Activated CD4-positive, CD25-positive, alpha-beta regulatory T cell treated with anti-CD3 and anti-CD28 coated beads, Interleukin-2, amount 50 U/mL, for 16 hours (primary cell): ENCODE measurements at places on chromosomes 4 and X.

GRCh38 chrX:13254076-13254785, 65.6 kb downstream of the ATXN3L start:
- no peak for DNase-seq

- no peak for DNase-seq
These were observed 76.2 kb upstream of the PLAC1 start for GRCh38 chrX:134734466-134734952.

- no peak for DNase-seq
These were observed 708 bp downstream of the INTS12 start for GRCh38 chr4:105707782-105708180.

- DNase-seq = no peak
These were observed 54.4 kb downstream of the ELF4 start for GRCh38 chrX:130055899-130056298.

DNA sequence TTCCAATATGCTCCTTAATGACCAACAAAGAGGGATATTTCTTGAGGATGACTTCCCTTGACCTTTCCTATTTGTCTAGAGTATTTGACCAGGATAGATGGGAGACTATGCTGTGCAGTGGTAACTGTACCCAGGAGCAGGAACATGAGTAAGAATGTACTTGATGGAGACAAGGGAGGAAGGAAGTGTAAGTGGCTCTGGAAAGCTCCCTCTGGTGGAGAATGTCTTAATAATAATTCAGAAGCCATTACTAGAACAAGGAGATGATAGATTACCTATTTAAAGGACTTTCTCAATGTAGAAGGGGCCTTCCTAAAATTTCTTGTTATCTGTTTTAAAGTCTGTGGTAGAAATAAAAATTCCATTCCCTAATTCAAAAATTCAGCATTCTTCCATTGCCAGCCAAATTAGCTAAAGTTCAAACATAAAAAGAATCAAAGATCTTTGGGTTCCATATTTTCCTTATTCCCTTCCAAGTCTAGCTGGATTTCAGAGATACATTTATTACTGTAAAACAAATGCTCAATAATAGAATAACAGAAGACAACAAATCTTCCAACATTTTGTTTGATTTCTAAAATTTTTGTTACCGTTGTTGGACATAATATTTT, 83.8 kb downstream of the GRID2 start:
- no peak for DNase-seq

DNA sequence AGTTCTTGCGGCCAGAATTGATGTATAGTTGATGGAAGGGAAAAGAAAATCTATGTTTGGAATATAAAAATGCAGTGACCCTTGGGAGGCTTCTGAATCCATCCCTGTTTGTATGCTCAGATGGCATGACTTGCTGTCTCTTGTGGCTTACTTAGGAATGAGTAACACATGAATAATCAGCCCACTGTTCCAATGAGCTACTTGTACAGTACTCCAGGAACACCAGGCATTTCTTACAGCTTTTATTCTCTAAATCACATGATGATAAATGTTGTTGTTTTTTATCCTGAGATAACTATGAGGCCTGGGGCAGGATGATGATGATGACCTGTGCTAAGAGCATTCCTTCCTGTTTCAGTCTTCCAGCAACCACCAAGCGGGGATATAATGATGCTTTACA, 18.9 kb downstream of the TMPRSS11E start:
- DNase-seq = no peak

GRCh38 chr4:19227701-19228100, 1024.0 kb upstream of the SLIT2 start:
- no peak for DNase-seq

DNA sequence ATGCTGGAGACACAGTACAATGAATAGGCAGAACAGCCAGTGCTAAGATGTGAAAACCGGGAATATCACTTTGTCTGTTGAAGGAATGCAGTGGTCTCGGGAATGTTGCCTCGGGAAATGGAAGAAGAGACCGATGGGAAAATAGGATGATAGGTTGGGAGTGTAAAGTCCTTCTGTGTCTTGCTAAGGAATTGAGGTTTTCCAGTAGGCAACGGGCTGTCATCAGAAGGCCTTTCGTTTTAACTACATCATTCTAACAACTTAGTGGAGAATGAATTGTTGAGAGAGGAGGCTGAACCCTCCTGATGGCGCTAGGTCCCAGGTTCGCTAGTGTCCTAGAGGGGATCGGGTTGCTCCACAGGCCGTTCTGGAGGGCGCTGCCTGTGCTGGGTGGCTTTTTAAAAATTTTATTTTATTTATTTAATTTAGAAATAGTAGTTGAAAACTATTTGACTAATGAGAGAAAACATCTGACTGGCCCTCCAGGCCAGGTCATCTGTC, 730 bp downstream of the VBP1 start:
- no peak for DNase-seq

DNA sequence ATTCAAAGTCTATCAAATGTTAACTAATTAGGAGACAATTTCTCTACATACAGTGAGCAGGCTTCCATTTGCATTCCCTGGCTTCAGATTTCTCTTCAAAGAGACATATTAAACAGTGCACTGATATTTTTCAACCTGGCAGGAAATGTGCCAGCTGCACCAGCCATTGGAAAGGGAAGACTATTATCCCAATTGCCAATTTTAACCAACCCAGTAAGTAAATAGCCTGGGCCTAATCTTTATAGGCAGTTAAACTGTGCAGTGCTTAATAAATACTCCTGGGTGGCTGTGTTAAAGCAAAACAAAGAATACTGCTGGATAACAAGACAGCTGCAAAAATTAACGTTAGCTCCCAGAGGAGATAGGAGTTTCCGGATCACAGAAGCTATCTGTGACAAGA, 111.9 kb upstream of the GALNT7 start:
- DNase-seq = no peak

DNA sequence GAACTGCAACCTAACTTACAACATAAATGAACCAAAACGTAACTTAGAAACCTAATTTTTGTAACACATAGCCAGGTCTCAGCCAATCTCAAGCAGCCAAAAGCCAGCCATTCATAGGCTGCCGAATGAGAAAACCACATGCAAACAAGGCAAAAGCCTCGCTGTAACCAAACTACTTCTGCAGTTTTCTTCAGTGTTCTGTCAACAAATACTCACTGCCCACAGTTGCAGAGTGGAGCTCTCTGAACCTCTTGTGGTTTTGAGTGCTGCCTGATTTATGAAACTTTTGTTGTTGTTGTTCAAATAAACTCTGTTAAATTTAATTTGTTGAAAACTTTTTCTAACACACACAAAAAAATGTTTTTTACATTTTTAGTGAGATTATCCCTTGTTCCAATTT, 251.2 kb downstream of the PAPSS1 start:
- no peak for DNase-seq

DNA sequence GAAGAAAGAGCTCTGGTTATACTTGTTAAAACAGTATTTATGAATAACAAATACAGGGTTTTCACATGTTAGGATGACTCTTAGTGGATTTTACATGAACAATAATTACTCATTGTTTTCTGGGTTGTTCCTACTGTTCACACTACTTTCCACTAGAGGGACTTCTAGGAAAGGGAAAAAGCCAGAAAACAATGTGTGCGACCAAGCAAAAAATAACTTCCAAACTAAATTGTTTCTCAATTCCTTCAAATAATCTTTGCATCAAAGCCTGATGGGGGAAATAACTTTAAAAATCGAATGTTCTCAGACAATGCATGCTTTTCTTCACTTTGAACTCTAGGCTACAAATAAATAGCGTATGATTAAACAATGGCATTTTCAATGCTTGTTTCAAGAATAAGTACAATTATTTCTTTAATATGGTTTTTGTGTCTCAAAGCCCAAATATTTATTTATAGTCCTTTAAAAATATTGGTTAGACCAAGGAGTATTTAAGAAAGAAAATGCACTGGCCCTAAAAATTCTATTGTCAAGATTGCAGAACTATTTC, 72.1 kb upstream of the ETNPPL start:
- no peak for DNase-seq

GRCh38 chrX:40005292-40006011, 92.3 kb downstream of the BCOR start:
- DNase-seq = no peak

- DNase-seq = no peak
These were observed 379.5 kb upstream of the MAD2L1 start for GRCh38 chr4:120446051-120446567.

- DNase-seq = no peak
These were observed 99.8 kb downstream of the PTCHD1 start for GRCh38 chrX:23434356-23434884.

DNA sequence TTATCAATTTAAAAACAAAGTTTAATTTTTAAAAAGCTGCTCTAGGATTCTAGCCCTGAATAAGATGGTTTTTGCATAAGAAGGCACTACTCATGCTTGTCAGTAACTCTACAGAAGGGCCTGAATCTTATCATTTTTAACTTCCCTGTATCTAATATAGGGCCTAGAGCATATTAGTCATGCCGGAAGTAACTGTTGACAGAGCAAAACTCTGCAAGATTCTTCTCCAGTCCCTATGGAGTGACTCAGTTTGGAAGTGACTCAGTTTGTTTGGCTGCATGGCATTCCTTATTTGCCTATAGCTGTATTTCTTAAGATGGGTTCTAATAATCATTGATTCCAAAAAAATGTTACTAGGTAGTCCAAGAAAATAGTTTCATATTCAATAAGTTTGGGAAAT, 431.8 kb upstream of the HTR2C start:
- no peak for DNase-seq

- DNase-seq = no peak
These were observed 50.8 kb downstream of the DTHD1 start for GRCh38 chr4:36332023-36332781.

GRCh38 chrX:111581086-111581485, 69.6 kb downstream of the SERTM2 start:
- DNase-seq = no peak

- no peak for DNase-seq
These were observed 1892.0 kb upstream of the IGFBP7 start for GRCh38 chr4:59002148-59002547.

DNA sequence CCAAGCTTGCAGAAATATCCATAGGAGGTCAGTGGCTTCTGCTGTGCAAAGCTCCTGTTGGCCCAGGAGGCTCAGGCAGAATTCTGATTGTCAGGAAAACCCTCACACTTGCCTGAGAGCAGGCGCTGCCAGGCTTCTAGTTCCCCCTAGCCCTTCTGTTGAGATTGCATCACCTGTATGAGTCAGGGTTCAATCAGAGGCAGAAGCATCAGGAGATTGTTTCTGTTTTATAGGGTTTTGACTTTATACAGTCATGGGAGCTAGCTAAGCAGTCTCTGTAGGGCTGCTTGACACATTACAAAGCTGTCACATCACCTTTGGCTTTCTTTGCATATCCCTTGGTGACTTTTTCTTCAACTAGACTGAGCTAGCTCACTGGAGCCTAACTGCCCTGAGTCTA, 27.8 kb downstream of the DIPK2B start:
- DNase-seq = no peak

GRCh38 chrX:78375894-78376293, 48.5 kb upstream of the CYSLTR1 start:
- DNase-seq = no peak

DNA sequence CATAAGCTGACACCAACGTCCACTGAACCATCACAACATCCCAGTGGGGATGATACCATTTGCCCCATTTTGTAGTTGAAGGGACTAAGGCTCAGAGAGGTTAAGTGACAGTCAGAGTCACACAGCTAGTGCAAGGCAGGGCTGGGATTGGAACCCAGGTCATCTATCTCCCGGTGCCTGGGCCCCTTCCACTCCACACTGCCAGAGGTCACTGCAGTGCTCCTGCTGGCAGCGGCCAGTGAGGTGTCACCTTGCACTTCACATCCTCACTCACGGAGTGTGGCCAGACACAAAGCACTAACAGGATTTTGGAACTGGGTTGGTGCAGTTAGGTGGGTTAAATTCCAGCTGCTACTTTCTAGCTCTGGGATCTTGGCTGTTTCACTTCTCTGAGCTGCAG, 118.7 kb downstream of the ENPP6 start:
- DNase-seq = no peak

- peak; percentile 31 for DNase-seq
These were observed at the start of gene TSPAN6 for GRCh38 chrX:100636321-100636991. TSPAN6 (minus strand) TSS chrX:100636806; CDS start chrX:100636694, 112 bp downstream.

DNA sequence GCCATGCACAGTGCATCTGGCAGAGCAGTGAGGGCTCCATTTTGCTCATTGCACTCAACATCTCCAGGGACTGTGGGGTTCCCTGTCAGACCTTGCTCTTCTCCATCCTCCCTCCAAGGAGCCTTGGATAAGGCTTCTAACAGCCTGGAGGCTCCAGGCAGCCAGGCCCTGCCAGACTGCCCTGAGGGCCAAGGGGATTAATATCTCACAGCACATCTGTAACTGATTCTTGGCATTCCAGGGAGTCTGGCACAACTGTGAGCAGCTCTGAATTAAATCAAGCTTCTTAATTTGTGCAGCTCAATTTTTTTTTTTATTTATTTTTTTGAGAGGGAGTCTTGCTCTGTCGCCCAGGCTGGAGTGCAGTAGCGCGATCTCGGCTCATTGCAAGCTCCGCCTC, 224.5 kb upstream of the PGRMC2 start:
- DNase-seq = no peak

GRCh38 chr4:1967512-1968149, 41.1 kb downstream of the NELFA start:
- DNase-seq = no peak

- no peak for DNase-seq
These were observed 273.3 kb upstream of the FAT4 start for GRCh38 chr4:125041372-125041930.

DNA sequence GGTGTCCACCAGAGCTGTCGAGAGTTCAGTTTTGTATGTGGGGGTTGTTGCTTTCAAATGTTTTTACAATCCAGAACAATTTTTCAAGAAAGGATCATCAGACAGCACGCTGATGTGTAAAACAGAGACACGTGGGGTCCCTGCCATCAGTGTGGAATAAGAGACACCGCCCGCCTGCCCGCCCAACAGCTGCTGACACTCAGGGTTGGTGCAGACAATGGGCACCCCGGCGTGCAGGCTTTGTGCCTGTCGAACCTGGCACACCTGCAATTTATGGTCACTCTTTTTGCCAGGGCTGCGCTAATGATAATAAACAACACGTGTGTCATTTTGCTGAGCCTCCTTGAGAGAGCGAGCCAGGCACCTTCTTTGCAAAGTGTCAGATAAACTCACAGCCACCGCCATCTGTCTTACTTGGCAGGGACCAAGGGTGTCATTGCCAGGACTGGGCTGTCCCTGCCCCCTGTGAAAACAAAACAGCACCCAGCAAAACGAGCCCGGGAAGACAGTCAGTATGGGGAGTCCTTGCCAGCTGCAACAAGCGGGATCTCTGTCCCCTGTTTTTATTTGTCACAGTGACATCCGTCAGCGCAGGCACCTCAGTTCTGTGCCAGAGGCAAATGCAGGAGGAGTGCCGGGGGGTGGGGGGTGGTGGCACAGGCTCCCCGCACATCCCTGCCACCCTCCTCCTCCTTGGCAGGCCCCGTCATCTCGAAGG, 69.1 kb downstream of the PSAPL1 start:
- DNase-seq = no peak

GRCh38 chr4:11824566-11824965, 395.9 kb upstream of the HS3ST1 start:
- DNase-seq = no peak

DNA sequence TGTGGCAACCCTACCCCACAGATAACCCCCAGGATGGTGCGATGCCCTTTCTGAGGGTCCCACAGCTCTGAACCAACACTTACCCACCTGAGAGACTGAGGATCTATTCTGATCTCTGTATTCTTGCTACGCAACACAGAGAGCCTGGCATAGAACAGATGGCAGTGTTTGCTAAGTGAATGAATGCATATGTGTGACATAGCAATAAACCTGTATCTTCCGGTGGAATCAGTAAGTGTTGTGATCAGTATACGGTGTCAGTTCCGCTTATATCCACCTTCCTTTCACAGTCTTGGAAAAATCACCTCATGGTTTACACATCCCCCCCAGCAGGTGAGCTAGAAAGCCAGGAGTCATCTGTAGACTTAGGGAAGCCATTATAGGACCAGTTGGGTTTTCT, 5.9 kb upstream of the HSD17B10 start:
- no peak for DNase-seq
